RKO (cell line): ENCODE measurements at places on chromosomes 6 and 20.
A peak's percentile ranks its signal among the peaks of the same experiment; 100 is the strongest.

- peak; percentile 91 for DNase-seq
Measured at GRCh38 chr6:153090241-153090930, 40.7 kb downstream of the RGS17 start.

DNA sequence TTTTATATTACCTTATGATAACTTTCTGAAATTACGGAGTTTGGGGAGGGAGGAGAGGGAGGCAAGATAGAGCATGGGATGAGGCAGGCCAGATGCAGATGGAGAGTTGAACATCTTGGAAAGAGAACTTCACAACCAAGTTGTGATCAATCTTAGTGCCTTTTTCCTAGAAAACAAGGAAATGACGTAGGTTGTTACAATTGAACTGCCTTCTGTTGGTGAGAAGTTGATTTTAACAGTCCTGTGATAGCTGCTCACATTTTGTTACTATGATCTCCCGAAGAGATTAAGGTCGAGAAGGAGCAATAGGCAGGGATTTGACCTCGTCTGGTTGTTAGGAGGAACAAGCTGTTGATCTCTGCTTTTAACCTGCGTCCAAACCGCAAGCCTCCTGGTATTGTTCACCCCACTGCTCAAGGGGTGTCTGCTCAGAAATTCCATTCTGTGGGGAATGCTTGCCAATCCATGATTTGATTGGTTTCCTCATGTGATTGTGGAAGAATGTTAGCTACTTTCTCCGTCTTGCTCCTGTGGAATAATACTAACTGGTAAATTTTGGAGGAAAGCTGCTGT is 35.1 kb downstream of the TIAM2 start:
- DNase-seq: no peak

- DNase-seq: peak; percentile 89
Measured at GRCh38 chr6:34414999-34415858, 10.6 kb downstream of the RPS10 start.

DNA sequence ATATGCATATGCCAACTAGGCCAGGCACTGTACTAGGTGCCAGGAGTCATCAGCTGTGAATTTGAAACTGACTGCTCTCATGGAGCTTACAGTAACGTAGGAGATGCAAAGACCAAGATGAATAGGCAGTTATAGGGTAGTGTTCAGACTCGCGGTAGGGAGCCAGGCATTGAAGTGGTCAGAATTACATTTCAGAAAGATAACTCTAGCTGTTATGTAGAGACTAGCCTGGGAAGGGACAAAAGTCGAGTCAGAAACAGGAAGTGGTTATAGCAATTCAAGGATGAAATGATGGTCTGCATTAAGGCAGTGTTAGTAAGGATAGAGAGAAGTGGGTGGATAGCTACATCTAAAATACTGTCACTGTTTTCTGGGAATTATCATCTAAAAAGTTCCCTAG is 56.6 kb downstream of the PCMT1 start:
- DNase-seq: no peak

- no peak for DNase-seq
Measured at GRCh38 chr20:19025430-19026120, 186.9 kb upstream of the SLC24A3 start.

DNA sequence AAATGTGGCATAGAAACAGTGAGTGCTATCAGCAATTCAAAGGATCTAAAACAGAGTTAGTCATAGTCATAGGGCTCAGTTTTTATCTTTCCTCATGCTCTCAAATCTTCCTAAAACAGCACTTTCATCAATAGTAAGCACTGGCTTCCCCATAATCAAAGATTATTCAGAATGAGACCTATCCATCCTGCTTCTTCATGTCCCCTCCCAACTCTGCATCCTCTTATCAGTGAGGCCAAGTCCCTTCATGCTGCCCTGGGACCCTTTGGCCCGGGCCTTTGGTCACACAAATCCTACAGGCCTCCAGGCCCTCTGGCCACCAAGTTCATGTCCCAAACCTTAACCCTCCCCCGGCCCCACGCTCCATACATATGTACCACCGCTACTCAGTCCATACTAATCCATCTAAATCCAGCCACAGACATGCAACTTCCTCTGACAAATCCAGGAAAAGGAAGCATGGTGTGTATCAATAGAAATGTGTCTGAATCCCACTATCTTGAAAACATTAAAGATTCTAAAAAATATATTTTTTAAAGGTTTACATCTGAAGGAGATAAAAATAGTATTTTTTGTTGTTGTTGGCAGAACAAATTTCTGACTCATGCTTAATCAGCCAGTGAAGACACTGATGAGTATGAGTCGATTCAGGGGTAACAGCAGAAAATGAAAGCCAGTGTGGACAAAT is 143.5 kb downstream of the PDE7B start:
- peak; percentile 13 for DNase-seq

- DNase-seq: no peak
Measured at GRCh38 chr6:166691199-166691598, 64.1 kb upstream of the RPS6KA2 start.

GRCh38 chr6:32522302-32523047 is 7.6 kb downstream of the HLA-DRB5 start:
- DNase-seq: no peak

DNA sequence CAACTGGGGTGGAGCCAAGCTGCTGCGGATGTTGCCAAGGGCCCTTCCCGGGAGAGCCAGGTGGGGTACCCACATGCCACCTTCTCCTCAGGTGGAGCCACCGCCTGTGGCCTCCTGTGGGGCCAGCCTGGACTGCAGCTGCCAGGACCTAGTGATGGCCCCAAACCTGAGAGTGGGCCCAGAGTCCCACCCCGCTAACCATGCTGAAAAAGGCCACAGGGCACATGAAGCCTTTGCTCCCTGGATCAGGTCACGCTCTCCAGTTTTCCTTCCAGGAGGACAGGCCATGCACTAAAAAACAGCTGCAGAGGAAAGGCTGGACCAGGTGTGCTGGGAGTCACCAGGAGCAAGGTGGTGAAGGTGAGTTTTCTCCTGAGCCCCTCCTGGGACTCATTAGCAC is 73.9 kb upstream of the SLC22A16 start:
- no peak for DNase-seq

GRCh38 chr6:111813237-111813636 is 60.0 kb downstream of the FYN start:
- DNase-seq: no peak

- no peak for DNase-seq
Measured at GRCh38 chr6:169779092-169779815, 27.8 kb downstream of the ERMARD start.

- no peak for DNase-seq
Measured at GRCh38 chr6:141752677-141753076, 380.0 kb upstream of the GJE1 start.

DNA sequence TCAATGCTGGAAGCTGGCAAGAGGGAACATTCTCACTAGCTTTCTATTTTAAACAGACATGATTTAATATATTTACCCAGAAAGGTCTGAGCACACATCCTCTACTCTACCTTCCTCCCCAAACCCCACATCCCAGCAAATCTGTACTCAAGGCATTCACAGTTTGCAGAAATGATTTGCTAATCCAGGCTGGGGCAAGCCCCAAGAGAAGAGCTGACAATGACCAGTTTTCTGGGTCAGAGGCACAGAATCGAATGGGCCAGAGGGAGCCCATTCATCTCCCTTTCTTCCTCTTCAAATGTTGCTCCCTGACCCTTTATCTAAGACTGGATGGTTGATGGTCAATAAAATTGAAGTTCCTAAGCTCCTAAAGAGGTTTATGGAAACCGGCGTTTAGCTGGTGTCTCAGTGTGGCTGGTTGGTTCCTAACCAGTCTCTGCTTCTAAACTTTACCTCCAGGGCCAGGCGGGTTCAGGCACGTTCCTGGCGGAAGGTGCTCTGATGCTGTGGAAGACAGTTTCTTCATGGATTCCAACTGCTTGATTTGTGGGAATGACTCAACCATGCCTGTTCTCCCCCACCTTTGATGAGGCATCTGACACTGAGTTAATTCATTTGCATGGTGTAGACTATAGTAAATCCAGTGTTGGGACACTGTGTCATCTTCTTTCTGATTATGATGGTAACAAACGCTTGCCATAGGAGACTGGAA is 96.4 kb upstream of the IYD start:
- no peak for DNase-seq

- DNase-seq: no peak
Measured at GRCh38 chr6:118755941-118756646, 104.7 kb upstream of the CEP85L start.

- no peak for DNase-seq
Measured at GRCh38 chr20:32566379-32567374, 18.5 kb downstream of the NOL4L start.

DNA sequence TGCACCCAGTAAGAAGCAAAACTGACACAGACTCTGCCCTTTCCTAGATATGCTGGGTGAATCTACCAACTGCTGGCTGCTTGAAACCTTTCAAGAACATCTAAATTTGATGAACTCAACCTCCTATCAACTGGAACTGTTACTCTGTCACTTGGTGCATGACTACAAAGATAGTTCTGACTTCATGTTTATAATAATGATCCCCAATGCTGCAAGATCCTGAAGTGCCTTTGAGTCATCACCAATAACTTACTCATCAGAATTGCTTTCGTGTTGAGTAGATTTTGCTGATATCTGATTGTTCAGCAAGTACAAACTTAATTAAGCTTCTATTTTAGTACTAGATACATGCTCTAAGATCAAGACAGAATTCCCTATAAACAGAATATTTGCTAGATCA is 100.2 kb upstream of the ARMC2 start:
- no peak for DNase-seq

DNA sequence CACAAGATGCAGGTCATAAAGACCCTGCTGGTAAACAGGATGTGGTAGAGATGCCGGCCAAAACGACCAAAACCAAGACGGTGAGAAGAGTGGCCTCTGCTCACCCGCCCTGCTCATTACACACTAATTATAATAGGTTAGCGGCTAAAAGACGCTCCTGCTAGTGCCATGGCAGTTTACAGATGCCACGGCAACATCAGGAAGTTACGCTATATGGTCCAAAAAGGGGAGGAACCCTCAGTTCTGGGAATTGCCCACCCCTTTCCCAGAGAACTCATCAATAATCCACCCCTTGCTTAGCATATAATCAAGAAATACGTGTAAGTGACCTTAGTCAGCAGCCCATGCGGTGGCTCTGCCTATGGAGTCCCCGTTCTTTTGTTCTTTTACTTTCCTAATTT is 17.6 kb downstream of the BHLHE23 start:
- DNase-seq: no peak

- DNase-seq: peak; percentile 81
Measured at GRCh38 chr6:135537741-135538301, 40.3 kb upstream of the AHI1 start.

DNA sequence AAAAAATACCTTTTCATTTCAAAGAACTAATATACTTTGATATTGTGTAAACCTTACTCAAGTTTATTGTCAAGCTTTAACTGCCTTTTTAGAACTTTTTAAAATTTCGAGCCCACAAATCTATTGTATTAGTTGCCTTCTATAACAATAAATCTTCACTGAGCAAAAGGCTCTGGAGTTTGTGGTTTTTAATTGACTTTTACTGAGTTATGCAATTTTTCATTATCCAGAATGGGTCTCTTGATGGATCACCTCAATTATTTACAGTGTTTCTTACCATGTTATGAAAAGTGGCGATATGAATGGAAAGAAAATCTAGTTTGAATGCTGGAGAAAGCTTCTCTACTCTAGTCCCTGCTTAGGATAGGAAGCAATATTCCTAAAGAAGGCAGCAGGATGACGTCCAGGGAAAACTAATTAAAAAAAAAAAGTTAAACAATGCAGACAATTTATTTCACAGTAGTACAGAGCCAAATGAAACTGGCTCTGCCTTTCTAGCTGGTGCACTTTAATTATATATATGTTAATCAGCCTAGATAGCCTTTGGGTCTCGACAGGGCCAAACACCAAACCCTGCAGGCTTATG is 5.0 kb downstream of the ID4 start:
- no peak for DNase-seq

DNA sequence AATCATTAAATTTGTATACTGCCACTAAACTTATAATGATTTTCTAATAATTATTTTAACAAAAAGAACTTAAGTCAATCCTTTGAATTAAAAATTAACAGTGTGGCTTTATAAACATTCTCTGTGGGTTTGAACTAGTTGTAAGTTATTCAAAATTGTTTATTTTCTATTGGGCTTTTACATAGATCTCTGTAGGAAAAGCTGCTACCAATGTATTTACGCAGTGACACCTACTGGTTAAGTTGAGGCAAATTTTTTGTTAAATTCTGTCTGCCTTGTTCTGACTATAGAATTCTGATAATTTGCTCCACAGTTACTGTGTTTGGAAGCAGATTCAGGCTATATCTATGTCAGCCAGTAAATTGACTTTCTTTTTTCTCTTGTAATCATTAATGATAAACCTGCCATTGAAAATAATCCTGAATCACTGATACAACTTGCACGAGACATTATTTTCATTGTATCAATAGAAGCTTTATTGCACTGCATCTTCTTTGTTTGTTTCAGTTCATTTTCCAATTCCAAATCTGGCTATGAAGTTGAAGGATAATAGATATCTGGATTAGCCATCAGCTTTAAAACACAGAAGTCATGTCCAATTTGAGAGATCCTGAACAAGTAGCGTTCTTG is 66.0 kb upstream of the UTRN start:
- DNase-seq: peak; percentile 81

- no peak for DNase-seq
Measured at GRCh38 chr6:137056121-137056880, 11.5 kb upstream of the IL20RA start.

DNA sequence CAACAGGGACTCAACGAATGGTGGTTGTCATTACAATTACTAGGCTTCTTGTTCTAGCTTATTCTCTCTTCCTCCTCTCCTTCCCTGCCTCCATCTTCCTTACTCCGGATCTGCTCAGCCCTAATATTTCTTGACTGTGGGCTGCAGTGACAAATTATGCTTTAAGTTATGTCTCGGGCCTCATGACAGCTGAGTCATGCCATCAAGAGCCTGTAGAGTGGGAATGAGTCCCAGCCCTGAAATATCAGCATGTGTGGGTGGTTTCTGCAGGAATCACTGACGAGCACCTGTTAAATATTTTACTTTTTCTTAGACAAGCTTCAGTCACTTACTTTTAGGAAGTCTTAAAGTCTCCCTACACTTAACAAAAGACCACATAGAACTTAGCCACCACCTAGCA is 83.1 kb upstream of the CBLN4 start:
- no peak for DNase-seq

DNA sequence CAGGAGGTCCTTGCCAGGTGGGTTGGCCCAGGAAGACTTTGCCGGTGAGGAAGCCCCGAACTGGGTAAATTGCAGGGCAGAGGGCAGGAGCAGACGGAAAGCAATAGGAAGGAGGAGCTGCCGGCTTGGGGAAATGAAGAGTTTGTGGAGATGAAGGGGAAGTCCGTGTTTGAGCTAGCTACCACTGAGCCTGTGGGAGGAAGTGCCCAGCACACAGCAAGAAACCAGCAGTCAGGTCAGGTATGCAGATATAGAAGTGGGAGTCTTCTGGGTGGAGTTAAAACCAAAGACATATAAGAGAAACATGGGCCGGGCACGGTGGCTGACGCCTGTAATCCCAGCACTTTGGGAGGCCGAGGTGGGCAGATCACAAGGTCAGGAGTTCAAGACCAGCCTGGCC is 34.7 kb downstream of the CD24 start:
- no peak for DNase-seq
